ENCODE measurements at places on chromosomes 12 and 14.

DNA sequence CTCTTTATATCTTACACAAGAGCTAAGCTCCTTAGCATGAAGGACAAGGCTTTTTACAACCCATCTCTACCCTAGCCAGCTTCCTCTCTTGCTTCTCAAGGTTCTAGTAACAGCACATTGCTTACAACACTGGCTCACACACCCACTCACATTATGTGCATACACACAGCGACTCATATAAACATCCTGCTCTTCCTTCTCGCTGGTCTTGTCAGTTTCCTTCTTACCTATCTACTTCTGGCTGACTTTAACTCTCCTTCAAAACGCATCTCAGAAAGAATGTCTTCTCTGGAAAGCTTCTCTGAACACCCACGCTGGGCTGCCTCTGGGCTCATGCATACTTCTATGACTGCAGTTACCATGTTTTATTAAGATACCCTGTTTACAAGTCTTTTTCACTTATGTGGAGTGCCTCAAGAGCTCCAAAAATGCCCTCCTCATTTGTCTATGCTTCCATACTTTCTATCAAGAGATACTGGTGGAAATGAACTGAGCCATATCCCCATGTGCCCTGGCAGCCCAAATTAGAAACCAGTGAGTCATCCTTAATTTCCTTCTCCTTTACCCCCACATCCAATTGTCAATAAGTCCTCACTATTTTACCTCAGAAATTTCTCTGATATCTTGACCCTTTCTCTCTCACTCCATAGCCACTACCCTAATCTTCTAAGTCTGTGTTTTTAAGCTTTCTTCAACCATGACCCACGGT is 126.9 kb upstream of the KRAS start:
- peak; percentile 51 for DNase-seq

DNA sequence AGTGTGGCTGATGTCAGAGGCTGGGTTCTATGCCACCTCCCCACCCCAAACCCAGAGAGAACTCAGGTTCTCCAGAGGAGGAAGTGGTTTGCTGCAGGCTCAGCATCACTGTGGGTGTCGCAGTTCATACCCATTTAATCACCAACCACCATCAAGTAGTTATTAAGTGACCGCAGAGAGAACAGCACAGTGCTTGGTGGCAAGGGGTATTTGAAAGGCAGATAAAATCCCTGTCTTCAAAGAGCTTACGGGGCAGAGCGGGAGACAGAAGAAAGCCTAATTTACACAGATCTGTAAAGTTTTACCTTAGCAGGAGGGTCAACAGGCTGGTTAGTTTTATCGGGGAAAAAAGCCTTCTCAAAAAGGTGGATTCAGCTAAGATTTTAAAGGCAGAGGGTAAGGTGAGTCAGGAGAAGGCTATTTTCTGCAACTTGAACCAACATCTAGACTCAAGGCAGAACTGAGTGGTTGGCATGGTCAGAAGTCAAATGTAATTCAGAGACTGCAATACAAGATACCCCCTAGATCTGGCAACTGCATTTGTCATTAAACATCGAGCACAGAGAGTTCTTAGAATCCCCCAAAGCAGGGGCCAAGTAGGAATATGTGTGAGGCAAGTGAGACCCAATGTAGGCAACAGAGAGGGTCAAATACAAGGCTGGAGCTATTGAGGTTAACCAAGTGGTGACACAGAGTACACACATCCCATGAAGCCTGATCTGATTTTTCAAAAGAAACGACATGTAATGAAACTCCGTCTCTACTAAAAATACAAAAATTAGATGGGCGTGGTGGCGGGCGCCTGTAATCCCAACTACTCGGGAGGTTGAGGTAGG is 13.2 kb downstream of the PXN start:
- DNase-seq, result peak; percentile 89

- DNase-seq, result no peak
Observed at GRCh38 chr12:26406813-26407212, 211.4 kb downstream of the SSPN start.

DNA sequence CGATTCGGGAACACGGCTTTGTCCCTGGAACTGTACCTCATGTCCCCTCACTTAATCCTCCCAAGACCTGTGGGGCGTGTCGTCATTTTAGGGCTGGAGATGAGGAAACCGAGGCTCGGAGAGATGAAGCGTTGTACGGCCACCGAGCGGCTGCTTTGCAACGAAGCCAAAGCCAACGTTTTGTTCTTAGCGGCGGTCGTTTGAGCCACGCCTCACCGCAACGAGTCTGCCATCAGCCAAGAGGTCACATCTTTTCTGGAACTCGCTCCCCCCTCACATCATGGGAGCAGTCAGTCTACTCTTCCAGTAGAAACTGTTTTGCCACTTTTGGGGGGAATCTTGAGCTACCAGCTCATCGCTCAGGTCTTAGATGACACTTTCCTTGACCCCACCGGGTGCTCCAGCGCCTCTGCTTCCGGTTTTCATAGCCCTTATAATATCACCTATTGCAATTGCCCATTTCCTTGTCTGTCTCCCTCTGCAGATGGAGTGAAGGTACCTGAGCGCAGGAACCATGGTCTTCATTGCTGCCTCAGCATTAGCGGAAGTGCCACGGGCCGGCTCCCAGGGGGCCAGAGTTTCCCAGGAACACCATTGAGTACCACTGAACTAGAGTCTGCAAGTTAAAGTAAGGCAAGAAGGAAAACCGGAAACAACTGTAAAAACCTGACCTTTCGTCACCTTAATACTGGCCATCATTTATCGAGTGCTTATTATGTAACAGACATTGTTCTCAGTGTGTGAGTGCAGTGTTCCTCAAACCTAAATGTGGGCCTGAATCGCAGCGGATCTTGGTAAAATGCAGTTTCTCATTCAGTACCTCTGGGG is 19.6 kb downstream of the NINJ2 start:
- peak; percentile 46 for DNase-seq
